Chondrocyte (in vitro differentiated cells): ENCODE measurements at places on chromosomes 11 and 22. TPM values are rescaled to one million over a fixed set of nuclear protein-coding genes. Genes with fewer than 3 reads are reported as not detected.
A peak's percentile ranks its signal among the peaks of the same experiment; 100 is the strongest.

LIF gene
- total RNA-seq, result 18.9 to 21.5 TPM (median 21.3 TPM) in 3 replicates

PLEKHB1 gene
- total RNA-seq, result 2.0 to 2.9 TPM in 2 of 3 replicates, not detected in the other

VSIG2 gene
- not detected in 3 replicates for total RNA-seq

AMOTL1 gene
- 45.6 to 70.2 TPM (median 47.2 TPM) in 3 replicates for total RNA-seq

FAM111B gene
- total RNA-seq, result 1.3 to 7.6 TPM (median 1.6 TPM) in 3 replicates

INPPL1 gene
- total RNA-seq, result 214 to 226 TPM (median 224 TPM) in 3 replicates

RGL4 gene
- not detected in 3 replicates for total RNA-seq

KLHDC7B gene
- 0.34 to 7.2 TPM (median 6.3 TPM) in 3 replicates for total RNA-seq

RRM1 gene
- 31.6 to 53.5 TPM (median 34.1 TPM) in 3 replicates for total RNA-seq

GRCh38 chr11:64202992-64203391 is 3.5 kb upstream of the FERMT3 start:
- no peaks in the 10 kb centered on the region for H3K27me3 ChIP-seq
- peaks cover 23% of the 10 kb centered on the region for H3K4me1 ChIP-seq
- no peak overlapping the region for H3K4me3 ChIP-seq

- no peaks in the 10 kb centered on the region for H3K36me3 ChIP-seq
- H3K4me1 ChIP-seq, result peaks cover 2% of the 10 kb centered on the region
- H3K27me3 ChIP-seq, result no peaks in the 10 kb centered on the region
- no peak overlapping the region for H3K27ac ChIP-seq
- no peak overlapping the region for H3K4me3 ChIP-seq
Measured at GRCh38 chr11:102575012-102575411, 44.5 kb upstream of the MMP7 start.

GRCh38 chr11:130737041-130737830 is 179.0 kb downstream of the SNX19 start:
- peaks cover 38% of the 10 kb centered on the region for H3K4me1 ChIP-seq
- peak overlapping the region; percentile 80 for H3K27ac ChIP-seq
- H3K27me3 ChIP-seq, result no peaks in the 10 kb centered on the region
- H3K36me3 ChIP-seq, result peaks cover 15% of the 10 kb centered on the region
- no peak overlapping the region for H3K4me3 ChIP-seq

- no peaks in the 10 kb centered on the region for H3K36me3 ChIP-seq
- no peak overlapping the region for H3K4me3 ChIP-seq
- no peak for DNase-seq
- H3K27ac ChIP-seq, result no peak overlapping the region
- H3K27me3 ChIP-seq, result no peaks in the 10 kb centered on the region
- H3K4me1 ChIP-seq, result peaks cover 5% of the 10 kb centered on the region
Measured at GRCh38 chr11:106344394-106344793, 266.9 kb downstream of the AASDHPPT start.

DNA sequence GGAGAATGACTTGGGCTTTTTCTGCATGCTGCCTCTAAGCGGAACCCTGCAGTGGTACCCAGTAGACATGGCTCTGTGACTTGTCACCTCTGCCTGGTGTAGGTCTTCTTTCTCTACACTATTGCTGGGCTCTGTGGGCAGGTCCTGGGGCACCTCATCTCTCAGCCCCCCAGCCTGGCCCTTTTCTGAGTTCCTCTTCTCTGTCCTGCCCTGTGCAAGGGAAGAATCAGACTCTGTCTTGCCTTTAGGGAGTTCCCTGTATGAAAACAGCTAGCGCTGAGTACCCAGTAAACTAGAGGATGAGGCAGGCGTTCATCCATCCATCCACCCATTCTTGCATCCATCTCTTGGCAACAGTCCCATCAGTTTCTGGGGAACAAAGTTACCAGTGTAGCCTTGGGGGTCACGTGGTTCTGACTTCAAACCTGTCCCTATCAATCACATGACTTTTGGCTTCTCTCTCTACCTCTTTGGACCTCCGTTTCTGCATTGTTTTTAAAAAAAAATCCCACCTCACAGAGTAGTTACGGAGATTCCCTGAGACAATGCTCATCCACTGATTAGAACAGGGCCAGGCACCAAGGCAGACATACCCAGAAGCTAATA is 86.4 kb upstream of the WNT11 start:
- peaks cover 3% of the 10 kb centered on the region for H3K4me1 ChIP-seq
- no peaks in the 10 kb centered on the region for H3K27me3 ChIP-seq
- DNase-seq, result no peak
- H3K36me3 ChIP-seq, result no peaks in the 10 kb centered on the region
- no peak overlapping the region for H3K27ac ChIP-seq

GRCh38 chr11:87258171-87258833 is 220.6 kb downstream of the TMEM135 start:
- DNase-seq, result no peak
- no peak overlapping the region for H3K27ac ChIP-seq
- no peak overlapping the region for H3K4me3 ChIP-seq
- peaks cover 24% of the 10 kb centered on the region for H3K4me1 ChIP-seq

DNA sequence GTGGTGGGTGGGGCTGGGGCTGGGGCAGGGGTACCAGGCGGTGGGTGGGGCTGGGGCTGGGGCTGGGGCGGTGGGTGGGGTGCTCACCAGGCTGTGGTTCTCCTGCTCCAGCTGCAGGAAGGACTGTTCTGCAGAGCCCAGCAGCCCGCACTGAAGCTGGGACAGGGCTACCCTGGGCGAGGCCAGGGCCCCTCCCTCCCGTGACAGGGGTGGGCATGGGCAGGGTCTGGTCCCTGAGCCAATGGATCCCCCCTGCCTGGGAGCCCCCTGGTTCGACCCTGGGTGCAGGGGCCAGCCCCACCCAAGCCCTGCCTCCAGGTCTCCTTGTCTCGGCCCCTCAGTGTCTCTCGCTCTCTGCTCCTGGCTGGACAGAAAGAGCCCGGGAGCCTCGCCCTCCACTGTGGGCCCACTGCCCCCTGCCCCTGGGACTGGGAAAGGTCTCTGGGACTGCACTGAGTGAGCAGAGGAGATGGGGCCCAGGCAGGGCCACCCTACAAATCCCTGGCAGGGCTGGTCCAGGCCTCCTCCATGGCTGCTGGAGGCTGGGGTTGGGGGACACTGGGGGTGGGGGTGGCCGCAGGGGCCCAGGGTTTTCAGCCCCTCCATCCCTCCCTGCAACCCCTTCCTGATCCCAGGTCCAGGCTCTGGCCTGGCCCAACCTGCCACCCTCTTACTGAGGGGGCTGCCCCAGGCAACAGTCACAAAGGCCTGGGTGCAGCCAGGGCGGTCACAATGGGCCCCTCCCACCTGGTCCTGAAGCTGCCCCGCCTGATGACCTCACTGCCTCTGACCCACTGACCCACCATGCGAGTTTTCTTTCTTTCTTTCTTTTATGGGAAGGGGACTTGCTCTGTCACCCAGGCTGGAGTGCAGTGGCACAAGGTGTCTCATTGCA is at the start of gene CCDC188:
CCDC188 (minus strand) TSS at position 675 of the 895 bp plus-strand sequence; CDS start at position 606, 69 bp downstream.
- H3K27me3 ChIP-seq, result no peaks in the 10 kb centered on the region
- no peak within 1 kb of the TSS for H3K27ac ChIP-seq
- no peak within 1 kb of the TSS for H3K4me3 ChIP-seq
- no peaks in the 10 kb centered on the region for H3K36me3 ChIP-seq
- H3K4me1 ChIP-seq, result peaks cover 9% of the 10 kb centered on the region

GRCh38 chr11:122337241-122337640 is 221.2 kb upstream of the BLID start:
- H3K27me3 ChIP-seq, result peaks cover 14% of the 10 kb centered on the region
- H3K4me1 ChIP-seq, result peaks cover 3% of the 10 kb centered on the region
- H3K36me3 ChIP-seq, result no peaks in the 10 kb centered on the region
- no peak overlapping the region for H3K4me3 ChIP-seq
- DNase-seq, result no peak

DNA sequence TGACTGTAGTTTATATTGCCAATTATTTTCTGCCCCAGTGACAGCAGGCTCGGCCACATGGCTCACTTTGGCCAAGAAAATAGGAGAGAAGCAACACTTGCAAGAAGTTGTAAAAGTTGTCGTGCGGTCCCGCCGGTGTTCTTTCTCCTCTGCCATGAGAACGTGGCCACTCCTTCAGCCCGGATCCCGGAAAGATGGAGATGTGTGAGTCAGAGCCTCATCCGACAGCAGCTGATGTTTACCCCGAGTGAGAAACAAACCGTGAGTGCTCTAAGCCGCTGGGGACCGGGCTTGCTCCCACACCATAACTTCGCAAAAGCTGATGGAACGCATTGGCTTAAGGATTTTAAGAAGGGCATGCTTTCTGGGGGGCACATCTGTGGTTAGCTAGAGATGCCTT is 157.0 kb downstream of the CACNA1I start:
- peaks cover 21% of the 10 kb centered on the region for H3K27me3 ChIP-seq
- H3K4me3 ChIP-seq, result no peak overlapping the region
- H3K36me3 ChIP-seq, result no peaks in the 10 kb centered on the region

DNA sequence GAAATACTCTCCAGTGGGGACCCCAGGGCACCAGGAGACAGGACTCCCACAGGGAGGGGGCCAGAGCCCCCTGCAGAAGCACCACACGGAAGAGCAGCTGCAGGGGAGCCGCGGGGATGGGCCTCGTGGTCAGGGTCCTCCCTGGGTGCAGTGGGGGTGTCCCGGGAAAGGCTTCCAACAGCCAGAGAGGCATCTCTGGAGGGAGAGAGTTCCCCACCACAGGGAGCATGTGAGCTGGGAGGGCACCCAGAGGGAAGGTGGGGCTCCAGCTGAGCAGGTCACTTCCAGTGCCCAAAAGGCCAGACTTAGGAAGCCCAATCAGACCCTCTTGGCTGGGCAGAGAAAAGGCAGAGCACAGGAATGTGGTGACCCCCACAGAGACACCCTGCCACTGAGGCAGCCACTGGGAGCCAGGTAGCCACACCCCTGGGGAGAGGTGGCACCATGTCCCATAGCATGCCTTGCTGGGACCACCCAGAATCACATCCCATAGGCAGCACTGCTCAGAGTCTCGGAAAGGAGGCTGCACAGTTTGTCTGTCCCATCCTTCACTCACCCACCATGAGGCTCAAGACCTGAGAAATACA is 49.9 kb upstream of the LMO1 start:
- H3K27ac ChIP-seq, result no peak overlapping the region
- H3K27me3 ChIP-seq, result peaks cover 23% of the 10 kb centered on the region
- no peak overlapping the region for H3K4me3 ChIP-seq

DNA sequence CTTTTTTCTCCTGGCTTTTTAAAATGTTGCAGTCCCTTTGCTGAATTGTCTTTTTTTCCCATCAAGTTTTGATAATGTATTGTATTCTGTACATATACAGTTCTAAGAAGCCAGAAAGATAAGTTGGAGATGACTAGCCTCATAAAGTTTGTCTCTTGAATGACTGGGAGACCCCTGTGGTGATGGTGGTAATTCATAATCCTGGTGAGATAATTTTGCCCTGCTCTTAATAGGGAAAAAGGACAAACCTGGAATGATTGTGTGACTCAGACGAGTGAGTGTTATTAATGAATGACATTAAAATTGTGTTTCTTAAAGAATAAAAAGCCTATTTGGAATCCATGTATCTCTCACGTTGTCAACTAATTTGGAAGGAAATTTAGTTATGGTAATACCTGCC is 1.2 kb downstream of the HIKESHI start:
- peaks cover 21% of the 10 kb centered on the region for H3K4me1 ChIP-seq
- no peak for DNase-seq
- H3K4me3 ChIP-seq, result peak overlapping the region; percentile 99
- H3K36me3 ChIP-seq, result peaks cover 3% of the 10 kb centered on the region
- H3K27me3 ChIP-seq, result no peaks in the 10 kb centered on the region

GRCh38 chr11:94678236-94678635 is 89.9 kb upstream of the AMOTL1 start:
- no peak for DNase-seq
- H3K36me3 ChIP-seq, result no peaks in the 10 kb centered on the region
- H3K4me3 ChIP-seq, result no peak overlapping the region
- no peaks in the 10 kb centered on the region for H3K4me1 ChIP-seq
- no peaks in the 10 kb centered on the region for H3K27me3 ChIP-seq
- no peak overlapping the region for H3K27ac ChIP-seq

- H3K27me3 ChIP-seq, result no peaks in the 10 kb centered on the region
- H3K4me1 ChIP-seq, result peaks cover 37% of the 10 kb centered on the region
- H3K4me3 ChIP-seq, result no peak overlapping the region
Measured at GRCh38 chr11:129247135-129247534, 55.0 kb upstream of the ARHGAP32 start.

DNA sequence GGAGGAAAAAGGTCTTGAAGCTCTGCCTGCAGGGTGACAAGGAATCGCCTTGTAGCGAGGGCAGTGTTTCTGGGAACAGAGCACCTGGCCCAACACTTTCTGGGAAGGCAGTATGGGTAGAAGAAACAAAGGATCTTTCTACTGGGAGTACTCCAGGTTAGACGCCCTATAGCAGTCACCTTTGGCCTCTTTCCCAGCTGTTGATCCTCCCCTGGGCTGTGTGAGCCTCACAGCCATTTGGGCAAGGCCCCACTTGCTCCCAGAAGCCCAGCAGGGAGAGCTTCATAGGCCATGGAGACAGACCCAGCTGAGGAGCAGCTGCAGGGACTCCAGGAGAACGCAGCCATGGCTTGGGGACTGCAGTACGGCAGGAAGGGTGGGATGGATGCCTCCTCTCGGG is 1.2 kb downstream of the SLCO2B1 start:
- no peak overlapping the region for H3K27ac ChIP-seq
- H3K27me3 ChIP-seq, result peaks cover 14% of the 10 kb centered on the region
- H3K36me3 ChIP-seq, result no peaks in the 10 kb centered on the region

GRCh38 chr11:74460065-74460464 is 7.3 kb downstream of the KCNE3 start:
- H3K4me3 ChIP-seq, result no peak overlapping the region
- H3K4me1 ChIP-seq, result no peaks in the 10 kb centered on the region
- no peak overlapping the region for H3K27ac ChIP-seq

DNA sequence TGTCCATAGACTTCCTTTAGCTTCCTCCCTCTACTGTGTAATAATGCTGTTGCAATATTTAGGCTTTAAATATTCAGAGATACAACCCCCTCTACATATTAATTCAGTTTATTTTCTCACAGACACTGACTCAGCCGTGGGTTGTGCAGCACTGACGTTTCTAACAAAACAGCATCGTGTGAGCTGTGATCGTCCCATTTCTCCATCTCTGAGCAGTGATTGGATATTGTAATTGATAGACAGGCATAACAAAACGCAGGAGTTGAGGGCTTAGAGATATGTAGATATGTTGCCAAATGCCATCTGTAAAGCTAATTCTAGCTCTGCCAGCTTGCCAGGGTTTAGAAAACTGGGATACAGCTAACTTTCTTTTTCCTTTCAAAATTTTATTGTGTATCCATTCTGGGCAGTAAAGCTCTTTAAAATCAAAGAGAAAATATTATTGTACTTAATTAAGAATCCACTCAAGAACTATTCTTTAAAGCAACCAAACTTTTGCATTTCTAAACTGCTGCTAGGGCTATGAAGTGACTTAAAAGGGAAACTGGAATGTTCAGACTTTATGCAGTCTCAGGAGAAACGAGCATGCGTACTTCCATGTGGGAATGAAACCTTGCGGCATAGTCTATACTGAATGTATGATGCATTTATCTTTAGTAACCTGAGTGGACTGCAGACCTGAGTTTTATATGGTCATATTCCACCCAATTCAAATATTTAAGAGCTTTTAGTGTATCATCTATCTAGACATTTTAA is 22.7 kb downstream of the BTBD10 start:
- peak overlapping the region; percentile 57 for H3K27ac ChIP-seq
- no peaks in the 10 kb centered on the region for H3K27me3 ChIP-seq
- peaks cover 24% of the 10 kb centered on the region for H3K4me1 ChIP-seq
- DNase-seq, result no peak
- H3K4me3 ChIP-seq, result peak overlapping the region; percentile 38

DNA sequence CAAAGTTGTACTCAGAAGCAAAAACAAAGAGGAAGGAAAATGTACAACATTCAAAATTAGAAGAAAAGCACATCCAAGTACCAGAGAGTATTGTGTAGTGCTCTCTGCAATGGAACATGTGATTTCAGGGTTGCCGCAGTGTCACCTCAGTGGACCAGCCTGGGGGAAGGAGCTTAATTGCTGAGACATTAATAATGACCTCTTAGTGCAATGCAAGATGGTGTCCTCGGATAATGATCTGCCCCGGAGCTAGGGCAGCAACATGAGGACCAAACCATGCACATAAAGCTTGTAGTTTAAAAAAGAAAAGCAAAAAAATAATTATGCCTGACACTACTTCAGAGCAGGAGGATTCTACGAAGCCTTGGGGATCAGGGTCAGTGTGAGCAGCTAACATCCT is 11.3 kb upstream of the JHY start:
- DNase-seq, result no peak
- no peaks in the 10 kb centered on the region for H3K36me3 ChIP-seq
- no peaks in the 10 kb centered on the region for H3K27me3 ChIP-seq
- no peak overlapping the region for H3K4me3 ChIP-seq
- no peaks in the 10 kb centered on the region for H3K4me1 ChIP-seq
